ENCODE measurements at places on chromosomes 13 and 19. TPM values are rescaled to one million over a fixed set of nuclear protein-coding genes. Genes with fewer than 3 reads are reported as not detected.

CD33 gene
- total RNA-seq = not detected

SMIM44 gene
- total RNA-seq = not detected

YJEFN3 gene
- total RNA-seq = 0.43 TPM

ATP11A gene
- 23.2 TPM for total RNA-seq

PRSS57 gene
- not detected for total RNA-seq

ZNF426 gene
- 26.3 TPM for total RNA-seq

ZNF561 gene
- 134 TPM for total RNA-seq

TRIM13 gene
- total RNA-seq = 24.7 TPM

SLC7A9 gene
- not detected for total RNA-seq

TNFSF9 gene
- total RNA-seq = 4.1 TPM

PTPRH gene
- 1.00 TPM for total RNA-seq

NLRP9 gene
- not detected for total RNA-seq

CGB1 gene
- total RNA-seq = not detected

KRTDAP gene
- 13.7 TPM for total RNA-seq

SPC24 gene
- total RNA-seq = 0.34 TPM

KL gene
- total RNA-seq = not detected

IGFL4 gene
- not detected for total RNA-seq

ELAVL3 gene
- not detected for total RNA-seq

PDX1 gene
- not detected for total RNA-seq

NKPD1 gene
- total RNA-seq = 0.93 TPM

RNF225 gene
- 2.1 TPM for total RNA-seq

SHC2 gene
- 3.3 TPM for total RNA-seq

SIAH3 gene
- not detected for total RNA-seq

CCDC194 gene
- total RNA-seq = 0.07 TPM

UNC13A gene
- 0.14 TPM for total RNA-seq

TMEM259 gene
- total RNA-seq = 74.5 TPM

HCST gene
- 0.14 TPM for total RNA-seq

TEX26 gene
- total RNA-seq = not detected

NAPSA gene
- under 0.01 TPM for total RNA-seq

OR7A5 gene
- total RNA-seq = not detected

ZNF431 gene
- total RNA-seq = 16.9 TPM

S1PR2 gene
- 3.7 TPM for total RNA-seq

SYNGR4 gene
- not detected for total RNA-seq

MBD3L2 gene
- total RNA-seq = not detected

EHD2 gene
- 192 TPM for total RNA-seq

KCNJ14 gene
- 4.5 TPM for total RNA-seq

DCT gene
- 0.21 TPM for total RNA-seq

CD320 gene
- 9.8 TPM for total RNA-seq

GPC5 gene
- 1.7 TPM for total RNA-seq

Data from nasal cavity respiratory epithelium epithelial cell of viscerocranial mucosa (primary cell).